ENCODE measurements at places on chromosomes 6 and 20.

GRCh38 chr20:37821696-37822095 lies 81.2 kb upstream of the VSTM2L start:
- no peak for DNase-seq

DNA sequence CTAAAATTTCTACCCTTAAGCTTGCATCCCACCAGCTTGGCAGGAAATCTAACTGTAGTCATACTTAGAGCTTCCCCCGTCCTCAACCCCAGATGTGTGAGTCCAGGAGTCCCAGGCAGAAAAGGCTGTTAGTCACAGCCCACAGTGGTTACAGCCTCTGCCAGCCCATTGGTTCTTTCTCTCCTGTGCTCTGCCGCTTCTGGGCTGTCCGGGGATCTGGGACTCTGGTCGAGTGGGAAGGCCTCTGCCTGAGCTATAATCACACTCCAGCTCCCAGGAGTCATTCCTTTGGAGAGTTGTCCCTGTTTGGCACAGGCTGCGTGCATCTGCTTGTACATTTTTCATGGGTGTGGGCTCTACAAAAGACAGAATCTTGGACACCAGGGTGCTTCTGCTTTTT lies 45.6 kb upstream of the FYN start:
- no peak for DNase-seq

DNA sequence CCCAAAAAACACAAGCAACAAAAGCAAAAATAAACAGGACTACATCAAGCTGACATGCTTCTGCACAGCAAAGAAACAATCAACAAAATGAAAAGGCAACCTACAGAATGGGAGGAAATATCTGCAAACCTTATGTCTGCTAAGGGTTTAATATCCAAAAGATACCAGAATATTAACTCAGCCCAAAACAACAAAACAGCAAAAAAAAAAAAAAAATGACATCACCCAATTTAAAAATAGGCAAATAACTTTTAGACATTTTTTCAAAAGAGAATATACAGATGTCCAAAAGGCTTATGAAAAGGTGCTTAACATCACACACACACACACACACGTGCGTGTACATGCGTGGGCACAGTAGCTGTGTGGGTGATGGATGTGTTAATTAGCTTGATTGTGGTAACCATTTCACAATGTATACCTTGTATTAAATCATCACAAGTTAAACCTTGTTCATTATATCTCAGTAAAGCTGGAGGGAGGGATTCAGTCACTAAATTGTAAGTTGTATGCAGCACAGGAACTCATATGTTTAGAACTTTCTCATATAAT lies 52.4 kb downstream of the QKI start:
- no peak for DNase-seq

- DNase-seq: no peak
These were observed 56.4 kb upstream of the TNFAIP3 start for GRCh38 chr6:137810554-137811120.

DNA sequence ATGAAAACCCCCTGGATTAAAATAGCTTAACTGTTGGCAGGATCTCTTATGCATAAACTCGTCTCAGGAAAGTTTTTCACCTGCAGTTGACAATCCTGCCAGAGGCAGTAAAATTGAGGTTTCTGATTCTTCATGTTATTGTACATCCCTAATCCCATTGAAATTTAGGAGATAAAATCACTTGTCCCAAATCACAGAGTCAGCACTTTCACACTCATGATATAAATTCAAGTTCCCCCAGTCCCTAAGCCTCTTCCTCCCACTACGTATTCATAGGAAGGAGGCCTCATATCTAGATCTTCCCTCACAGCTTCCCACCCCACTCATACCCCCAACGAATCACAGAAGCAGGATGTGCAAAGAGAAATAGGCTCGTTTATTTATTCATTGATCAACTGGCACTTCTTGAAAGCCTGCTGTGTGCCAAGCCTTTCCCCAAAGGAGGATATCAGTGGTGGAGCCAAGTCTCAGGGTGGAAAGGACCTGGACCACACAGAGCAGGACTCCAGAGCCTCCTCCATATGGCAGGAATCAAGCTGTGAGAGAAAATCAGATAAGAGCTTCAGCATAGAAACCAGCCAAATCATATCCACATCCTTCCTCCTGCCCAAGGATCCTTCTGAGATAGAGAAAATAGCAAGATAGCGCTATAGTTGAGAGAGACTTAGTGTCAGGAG lies 2.3 kb downstream of the SLPI start:
- no peak for DNase-seq

- no peak for DNase-seq
These were observed 44.7 kb downstream of the VAPB start for GRCh38 chr20:58433759-58434158.

- DNase-seq: no peak
These were observed 27.4 kb upstream of the MAPRE1 start for GRCh38 chr20:32792316-32792715.

DNA sequence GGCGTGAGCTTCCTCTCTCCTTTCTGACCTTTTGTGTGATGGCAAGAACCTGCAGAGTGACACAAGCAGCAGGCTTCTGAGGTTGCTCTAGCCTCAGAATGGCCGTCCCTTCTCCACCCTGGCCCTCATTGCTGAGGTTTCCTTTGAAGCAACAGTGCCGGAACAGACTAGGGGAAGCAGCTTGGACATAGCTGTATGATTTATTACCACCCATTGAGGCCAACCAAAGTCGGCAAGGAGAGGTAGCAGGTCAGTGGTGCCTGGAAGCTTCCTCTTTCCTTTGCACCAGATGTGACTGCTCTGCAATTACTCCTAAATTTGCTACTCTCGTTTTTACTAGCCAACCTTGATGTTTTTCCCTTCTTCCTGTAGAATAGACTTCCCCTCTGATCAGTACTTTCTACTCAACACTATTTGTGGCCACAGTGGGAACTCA lies 31.4 kb downstream of the PTPN1 start:
- no peak for DNase-seq

DNA sequence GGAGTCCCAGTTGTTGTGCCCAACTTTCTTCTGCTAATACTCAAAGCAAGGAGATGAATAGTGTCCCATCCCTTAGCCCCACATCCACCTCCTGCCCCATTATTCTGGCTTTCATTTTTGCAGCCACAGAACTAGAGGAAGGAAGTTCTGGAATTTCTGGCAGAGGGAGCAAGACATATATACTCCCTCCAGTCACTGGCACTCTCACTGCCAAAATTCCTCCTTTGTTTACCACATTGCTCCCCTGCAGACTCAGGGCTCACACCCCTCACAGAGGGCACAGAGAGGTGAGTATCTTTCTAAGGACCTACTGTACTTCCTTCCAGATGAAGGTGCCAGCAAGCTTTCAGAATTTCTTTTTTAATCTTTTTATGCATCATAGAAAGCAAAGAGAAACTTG lies 168.0 kb upstream of the ID4 start:
- no peak for DNase-seq

DNA sequence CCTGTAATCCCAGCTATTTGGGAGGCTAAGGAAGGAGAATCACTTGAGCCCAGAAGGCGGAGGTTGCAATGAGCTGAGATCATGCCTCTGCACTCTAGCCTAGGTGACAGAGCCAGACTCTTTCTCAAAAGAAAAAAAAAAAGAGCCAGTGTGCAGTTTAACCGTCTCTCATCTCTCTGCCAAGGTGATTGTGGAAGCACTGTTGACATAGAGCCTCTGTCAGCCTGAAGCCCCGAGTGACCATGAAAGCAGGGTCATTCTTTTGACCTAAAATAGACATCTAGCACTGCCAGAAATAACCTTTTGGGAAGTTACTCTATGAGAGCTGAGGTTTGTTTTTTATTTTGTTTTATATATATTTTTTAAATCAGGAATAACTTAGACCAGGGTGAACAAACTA lies 7.4 kb downstream of the DEFB127 start:
- no peak for DNase-seq

DNA sequence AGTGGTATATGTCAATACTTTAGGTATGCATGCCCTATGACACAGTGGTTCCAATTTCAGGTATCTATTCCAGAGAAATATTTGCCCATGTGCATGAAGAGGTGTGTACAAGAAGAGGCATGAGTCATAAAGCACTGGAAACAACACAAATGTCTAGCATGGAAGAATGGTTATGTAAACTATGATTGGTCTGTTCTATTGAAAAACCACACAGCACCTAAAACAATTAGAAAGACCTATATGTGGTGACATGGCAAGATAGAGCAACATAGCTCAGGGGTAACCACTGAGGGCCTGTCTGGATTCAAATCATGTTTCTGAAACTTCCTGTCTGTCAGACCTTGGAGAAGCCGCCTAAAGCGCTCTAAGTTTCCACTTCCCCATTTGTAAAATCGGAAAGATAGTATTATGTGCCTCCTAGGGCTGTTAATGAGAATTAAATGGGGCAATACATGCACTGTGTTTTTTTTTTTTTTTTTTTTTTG lies 76.0 kb upstream of the SHLD1 start:
- DNase-seq: no peak

DNA sequence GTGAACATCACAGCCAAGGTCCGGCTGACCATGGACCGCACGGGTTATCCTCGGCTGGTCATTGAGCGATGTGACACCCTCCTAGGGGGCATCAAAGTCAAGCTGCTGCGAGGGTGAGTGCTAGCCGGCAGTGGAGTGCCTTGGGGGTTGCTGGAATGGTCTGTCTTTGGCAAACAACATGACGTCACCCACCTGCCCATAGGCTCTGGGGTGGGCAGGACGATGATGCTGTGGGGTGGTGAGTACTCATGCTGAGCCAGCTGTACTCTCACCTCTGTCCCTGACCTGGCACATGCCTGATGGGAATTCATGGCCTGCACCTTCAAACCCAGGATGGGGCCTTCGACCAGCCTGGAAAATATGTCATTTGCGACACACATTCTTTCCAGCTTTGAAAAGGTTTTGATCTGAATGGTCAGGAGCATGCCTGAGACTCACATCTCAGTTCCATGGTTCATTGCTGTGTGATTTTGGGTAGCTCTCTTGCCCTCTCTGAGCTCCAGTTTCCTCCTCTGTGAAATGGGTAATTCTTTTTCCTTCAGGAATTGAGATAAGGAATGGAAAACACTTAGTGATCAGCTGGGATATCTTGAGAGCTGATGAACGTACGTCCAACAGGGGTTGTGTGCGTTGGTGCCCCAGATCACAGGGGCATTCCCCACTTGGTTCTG lies 6.7 kb downstream of the BPIFB4 start:
- no peak for DNase-seq

- no peak for DNase-seq
These were observed 53.0 kb downstream of the ADAT2 start for GRCh38 chr6:143397227-143398222.

DNA sequence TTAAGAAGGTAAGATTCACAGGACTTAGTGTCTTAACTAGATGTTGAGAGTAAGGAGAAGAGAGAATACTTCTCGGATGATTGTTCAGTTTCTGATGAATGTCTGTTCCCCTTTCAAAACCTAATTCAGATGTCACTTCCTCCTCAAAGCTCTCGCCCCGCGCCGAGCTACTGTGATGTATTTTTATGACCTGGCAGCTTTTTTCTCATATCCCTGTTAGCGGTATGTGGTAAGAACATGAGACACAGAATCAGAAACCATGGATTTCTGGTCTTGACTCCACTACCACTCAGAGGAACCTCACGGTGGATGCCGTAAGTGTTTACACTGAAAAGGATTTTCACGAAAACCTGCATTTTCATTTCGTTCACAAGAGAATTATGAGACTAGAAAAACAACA lies 48.4 kb downstream of the CEP43 start:
- no peak for DNase-seq

DNA sequence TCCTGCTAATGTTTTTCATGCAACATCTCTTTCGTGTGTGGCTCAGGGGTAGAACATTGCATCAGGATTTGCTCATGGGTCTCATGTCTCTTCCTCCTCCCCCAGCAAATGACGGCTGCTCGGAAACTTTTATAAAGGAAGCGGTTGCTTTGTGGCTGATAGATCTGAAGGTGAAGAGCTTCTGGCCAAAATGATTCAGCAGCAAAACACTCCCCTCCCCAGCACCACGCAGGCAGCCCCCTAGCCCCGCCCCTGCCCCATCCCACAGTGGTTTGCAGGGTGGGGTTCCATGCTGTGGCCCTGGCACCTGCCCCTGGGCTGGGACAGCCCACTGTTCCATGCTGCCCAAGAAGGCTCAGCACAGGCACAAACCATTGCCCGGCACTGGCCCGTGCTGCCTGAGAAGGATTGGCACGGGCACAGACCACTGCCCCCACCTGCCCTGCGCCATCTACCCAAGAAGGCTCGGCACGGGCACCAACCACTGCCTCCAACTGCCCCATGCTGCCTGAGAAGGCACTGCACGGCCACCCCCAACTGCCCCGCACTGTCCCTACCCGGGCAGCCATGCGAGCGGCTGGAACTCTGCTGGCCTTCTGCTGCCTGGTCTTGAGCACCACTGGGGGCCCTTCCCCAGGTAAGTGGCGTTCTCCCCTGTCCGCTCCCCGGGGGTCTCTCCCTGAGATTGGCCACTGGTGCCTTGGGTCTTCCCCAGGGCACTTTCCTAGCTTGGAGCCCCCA lies at the start of gene CST7:
Gene CST7, plus strand, starts transcription at position 331 of the 741 bp plus-strand sequence. Its CDS starts 237 bp downstream, at position 568.
- no peak for DNase-seq

GRCh38 chr6:88584581-88585275 lies 378.7 kb downstream of the RNGTT start:
- no peak for DNase-seq

All from NCI-H1092 treated with DMSO at 0.1 percent for 48 hours (cell line).